ENCODE measurements at places on chromosomes 5 and 9. TPM values are rescaled to one million over a fixed set of nuclear protein-coding genes. Genes with fewer than 3 reads are reported as not detected.

The SELENOP gene
- total RNA-seq: 30.4 TPM

The KIF24 gene
- total RNA-seq: 3.7 TPM

The PPP6C gene
- total RNA-seq: 16.2 TPM

The OCLN gene
- total RNA-seq: 4.2 TPM

The TRAF1 gene
- 3.4 TPM for total RNA-seq

The C5orf34 gene
- total RNA-seq: 7.6 TPM

Data from bronchus fibroblast of lung (primary cell).